Upper lobe of left lung (tissue), 6 donors: ENCODE measurements at places on chromosomes 7 and 10.

- no peak for DNase-seq
Observed at GRCh38 chr10:11181978-11182377, 164.3 kb downstream of the CELF2 start.

- no peak for DNase-seq
Observed at GRCh38 chr10:17527514-17528146, 73.2 kb upstream of the ST8SIA6 start.

GRCh38 chr7:106099539-106099938 lies 12.6 kb downstream of the SYPL1 start:
- DNase-seq = no peak

DNA sequence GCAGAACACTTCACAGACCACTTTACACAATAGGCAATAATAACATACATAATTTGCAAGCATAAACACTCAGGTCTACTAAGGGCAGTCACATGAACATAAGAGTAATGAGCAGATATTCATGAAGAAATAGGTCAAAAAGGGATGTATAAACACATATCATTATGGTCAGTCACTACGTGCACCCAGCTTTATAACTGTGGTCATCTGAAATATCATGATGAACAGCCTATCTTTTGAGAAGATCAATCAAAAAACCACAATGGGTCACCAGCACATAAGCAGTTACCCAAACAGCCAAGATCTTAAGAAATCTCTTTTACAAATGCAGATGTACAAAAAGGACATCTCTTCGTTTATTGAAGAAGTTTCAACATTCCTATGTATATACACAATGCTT lies 35.5 kb upstream of the DRGX start:
- no peak for DNase-seq

DNA sequence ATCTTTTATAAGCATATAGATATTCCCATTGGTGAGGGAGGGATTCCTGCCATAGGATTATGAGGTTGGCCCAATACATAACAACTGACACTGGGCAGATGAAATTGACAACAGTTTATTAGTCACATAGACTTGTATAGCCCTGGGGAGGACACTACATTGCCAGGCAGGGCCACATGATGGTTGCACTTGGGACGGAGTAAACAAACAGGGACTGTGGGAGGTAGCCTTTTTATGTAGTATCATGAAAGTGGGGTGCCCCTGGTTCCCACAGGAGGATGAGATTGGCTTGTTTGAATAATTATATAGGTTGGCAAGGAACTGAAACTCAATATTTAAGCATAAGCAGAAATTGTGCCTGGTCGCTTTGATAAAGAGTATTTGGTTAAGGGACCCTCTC lies 23.5 kb downstream of the TRIM24 start:
- DNase-seq = no peak

- no peak for DNase-seq
Observed at GRCh38 chr7:96832092-96832662, 122.5 kb upstream of the SEM1 start.

DNA sequence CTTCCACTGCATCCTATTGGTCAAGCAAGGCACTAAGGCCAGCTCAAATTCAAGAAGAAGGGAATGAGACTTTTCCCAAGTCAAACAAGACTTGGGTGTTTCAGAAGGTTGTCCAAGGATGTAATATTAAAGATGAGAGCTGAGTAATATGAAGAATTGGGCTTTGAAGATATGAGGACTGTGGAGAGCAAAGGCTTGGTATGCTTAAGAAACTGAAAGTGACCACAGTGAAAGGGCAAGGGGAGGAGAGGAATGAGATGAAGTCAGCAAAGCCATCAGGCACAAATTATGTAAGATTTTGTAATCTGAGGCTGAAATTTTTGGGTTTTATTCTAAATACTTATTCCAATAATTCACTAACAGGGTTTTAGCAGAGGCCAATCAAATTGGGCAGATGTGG lies 38.6 kb upstream of the NPY start:
- no peak for DNase-seq

- DNase-seq = peak; percentile 53
Observed at GRCh38 chr7:12210179-12211053, 678 bp upstream of the TMEM106B start.

DNA sequence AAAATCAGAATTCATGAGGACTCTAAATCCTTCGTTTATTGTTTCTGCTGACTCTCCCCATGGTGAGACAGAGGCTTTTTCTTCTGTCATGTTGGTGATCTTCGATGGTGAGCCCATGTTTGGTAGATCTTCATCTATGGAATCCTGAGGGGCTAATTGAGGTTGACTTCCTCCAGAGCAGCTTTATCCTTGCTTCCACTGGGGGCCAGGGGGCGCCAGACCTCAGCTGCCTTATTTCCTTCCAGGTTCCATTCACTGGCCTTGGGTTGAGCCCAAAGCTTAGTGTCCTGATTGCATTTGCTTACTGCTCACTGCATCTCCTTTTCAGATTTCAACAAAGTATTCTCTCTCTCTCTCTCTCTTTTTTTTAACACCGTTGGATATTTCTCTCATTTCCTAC lies 80.7 kb downstream of the GCC1 start:
- DNase-seq = no peak

DNA sequence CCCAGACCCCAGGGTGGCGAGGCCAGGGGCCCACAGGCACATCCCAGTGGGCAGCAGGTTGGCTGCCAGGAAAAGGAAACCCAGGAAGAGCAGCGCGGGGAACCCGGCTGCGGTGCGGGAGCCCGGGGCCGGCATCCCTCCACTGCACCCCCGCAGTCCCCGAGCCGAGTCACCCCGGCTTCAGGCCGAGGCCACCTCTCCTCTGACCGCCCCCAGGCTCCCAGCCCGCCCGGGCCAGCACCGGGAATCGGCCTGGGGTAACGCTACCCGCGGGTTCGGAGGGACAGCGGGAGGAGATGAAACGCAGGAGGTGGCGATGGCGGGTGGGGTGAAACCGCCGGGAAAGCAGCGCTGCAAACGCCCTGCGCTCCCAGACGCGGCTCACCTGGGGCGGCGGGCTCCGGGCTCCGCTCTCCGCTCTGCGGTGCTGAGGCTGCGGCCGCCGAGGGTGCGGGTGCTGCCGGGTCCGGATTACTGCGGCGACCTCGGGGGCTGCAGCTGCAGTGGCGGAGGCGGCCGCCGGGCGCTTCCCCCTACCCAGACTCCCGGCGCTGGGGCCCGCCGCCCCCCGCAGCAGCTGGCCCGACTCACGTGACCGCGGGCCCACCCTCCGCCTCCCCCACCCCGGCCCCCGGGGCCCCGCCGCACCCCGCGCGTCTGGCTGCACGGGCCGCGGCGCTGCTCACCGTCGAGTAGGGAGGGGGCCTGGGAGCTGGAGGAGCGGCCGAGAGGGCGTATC lies at the start of gene SCRN1:
Gene SCRN1 (minus strand): TSS at position 545 of the 739 bp plus-strand sequence. CDS start 20,734 bp downstream, outside the sequence.
- peak; percentile 91 for DNase-seq

- no peak for DNase-seq
Observed at GRCh38 chr10:13352519-13352918, 4.4 kb upstream of the SEPHS1 start.

GRCh38 chr7:123748171-123748733 lies 551 bp downstream of the WASL start:
- peak; percentile 28 for DNase-seq

DNA sequence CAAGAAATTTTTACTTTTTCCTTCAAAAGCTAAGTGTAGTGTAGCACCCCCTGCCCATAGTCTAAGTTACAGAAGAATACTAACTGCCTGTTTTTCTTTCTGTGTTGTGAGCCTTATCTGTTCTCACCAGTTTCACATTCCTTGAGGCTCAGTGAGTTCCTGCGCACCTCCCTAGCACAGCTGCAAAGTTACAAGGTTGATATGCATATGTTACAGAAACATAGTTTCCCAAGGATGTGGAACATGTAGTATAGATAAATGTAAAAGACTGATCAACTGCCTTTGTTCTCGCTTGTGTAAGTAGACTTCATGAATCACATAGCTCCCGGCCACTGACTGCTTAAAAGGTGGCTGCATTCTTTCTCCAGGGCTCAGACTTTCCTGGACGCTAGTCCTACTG lies 6.7 kb upstream of the ZNF33B start:
- no peak for DNase-seq

DNA sequence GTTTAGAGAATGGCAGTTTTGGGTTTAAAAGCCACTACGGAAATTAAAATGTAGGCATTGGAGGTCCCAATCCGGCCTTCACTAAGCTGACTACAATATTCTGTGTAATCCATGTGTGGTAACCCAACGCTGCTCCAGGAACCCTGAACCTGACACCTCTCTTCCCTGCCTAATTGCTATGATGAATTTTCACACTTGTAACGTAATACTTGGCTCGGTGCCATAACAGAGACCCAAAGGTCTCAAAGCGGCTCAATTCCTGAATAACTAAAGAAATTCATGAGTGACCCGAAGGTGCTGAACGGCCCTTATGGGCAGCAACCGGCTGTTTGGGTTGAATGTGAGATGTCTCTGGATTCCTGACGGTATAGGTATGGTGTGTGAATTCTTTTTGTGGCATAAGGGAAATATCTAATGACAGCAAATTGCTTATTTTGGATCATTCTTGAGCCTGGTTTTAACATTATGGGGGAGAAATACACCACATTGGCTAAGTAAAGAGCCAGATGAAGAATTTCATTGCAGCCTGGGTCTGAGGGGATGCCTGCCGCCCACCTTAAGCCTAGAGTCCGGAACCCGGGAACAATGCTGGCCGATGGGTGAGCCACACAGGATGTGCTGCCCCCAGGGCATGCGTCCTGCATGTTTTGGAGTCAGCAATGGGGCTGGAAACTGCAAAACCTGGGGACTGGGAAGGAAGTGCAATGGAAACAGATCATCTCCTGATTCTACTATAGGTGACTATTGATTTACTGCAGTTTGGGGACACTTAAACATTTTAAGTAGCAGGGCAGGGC lies 69.7 kb upstream of the FZD8 start:
- no peak for DNase-seq
